ENCODE measurements at places on chromosomes 4 and X.

GRCh38 chrX:10611441-10612090 is 8.8 kb downstream of the MID1 start:
- no peak overlapping the region for H3K27ac ChIP-seq
- peaks cover 1% of the 10 kb centered on the region for H3K36me3 ChIP-seq
- H3K4me3 ChIP-seq: no peak overlapping the region
- H3K27me3 ChIP-seq: no peaks in the 10 kb centered on the region

DNA sequence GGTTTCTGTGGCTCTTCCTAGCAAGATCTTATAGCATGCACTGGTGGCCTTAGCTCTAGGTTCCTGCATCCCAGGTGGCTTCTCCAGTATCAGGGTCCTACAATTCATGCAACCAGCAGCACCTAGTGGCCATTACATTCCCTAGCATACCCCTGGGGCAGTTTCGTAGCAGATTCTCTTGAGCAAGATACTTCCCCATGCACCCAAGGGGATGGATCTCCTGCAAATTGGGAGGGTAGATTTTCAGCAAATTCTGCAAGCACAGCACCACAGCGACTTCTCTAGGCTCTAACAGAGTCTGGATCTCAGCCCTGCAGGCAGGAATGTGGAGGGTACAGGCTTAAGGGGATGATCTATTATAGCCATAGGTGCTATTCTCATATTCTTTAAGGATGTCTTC is 13.1 kb upstream of the SLC9B1 start:
- DNase-seq: no peak
- no peaks in the 10 kb centered on the region for H3K4me1 ChIP-seq
- no peaks in the 10 kb centered on the region for H3K27me3 ChIP-seq

DNA sequence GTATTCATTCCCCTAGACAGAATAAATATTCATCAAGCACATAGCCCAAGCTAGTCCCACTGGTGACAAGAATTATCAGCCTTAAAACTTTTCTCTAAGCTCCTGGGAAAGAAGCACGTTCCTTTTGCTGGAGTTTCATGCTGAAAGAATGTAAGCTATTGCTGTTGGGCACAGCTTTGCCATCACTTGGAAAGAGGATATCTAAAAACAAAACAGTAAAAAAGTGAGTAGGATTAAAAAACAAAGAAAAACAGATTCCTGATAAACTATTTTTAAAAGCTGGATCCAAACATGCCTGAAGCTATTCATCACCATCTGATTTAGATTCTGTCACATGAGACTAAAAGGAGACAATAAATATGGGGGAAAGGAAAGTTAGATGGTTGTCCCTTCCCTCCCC is 176.8 kb downstream of the SCFD2 start:
- H3K36me3 ChIP-seq: no peaks in the 10 kb centered on the region
- no peak for DNase-seq
- H3K27me3 ChIP-seq: no peaks in the 10 kb centered on the region
- H3K4me3 ChIP-seq: no peak overlapping the region

DNA sequence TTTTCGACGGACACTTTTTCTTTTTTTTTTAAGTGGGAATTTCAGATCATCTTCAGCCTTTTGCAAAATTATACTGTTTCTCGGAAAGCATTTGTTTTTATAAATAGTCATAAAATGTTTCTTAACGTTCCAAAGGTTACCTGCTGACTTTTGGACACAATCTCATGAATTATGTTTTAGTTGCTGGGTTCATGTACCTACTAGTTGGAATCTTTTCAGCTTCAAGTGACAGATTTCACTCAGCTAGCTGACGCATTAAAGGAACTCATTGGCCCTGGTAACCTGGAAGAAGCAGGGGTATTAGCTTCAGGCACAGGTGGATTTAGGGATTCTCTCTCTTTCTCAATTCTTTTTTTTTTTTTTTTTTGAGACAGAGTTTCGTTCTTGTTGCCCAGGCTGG is 66.5 kb downstream of the TMEM131L start:
- H3K27me3 ChIP-seq: no peaks in the 10 kb centered on the region
- no peak overlapping the region for H3K4me3 ChIP-seq
- no peak overlapping the region for H3K27ac ChIP-seq

DNA sequence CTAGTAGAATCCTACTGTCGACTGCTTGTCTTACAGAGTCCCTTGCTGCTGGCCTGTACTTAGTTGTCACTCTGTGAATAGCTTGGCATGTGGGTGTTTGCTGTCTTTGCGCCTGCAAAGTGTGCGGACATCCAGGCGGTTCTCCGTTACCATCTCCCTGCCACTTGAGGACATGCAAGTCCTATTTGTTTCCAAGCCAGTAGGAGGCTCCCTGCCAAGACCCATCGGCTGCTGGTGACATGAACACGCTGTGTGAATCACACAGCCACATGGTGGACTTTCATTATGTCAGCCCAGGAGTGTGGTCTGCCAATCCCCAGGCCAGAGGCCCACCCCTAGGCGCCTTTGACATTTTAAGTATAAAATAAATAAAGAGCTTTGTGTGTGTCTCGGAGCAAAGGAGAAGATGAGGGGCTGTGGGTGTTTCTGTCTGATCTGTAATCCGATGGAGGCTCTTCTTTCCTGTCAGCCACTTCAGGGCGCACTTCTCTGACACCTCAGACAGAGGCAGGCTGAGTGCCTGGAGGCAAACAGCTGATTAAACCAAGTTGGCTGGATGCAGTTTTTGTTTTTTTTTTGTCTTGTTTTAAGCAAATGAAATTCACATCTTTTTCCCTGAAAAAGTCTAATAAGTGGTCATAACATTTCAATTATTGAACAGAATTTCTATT is 51.5 kb downstream of the ALPK1 start:
- no peak for DNase-seq
- H3K27me3 ChIP-seq: peaks cover 17% of the 10 kb centered on the region
- peak overlapping the region; percentile 87 for H3K27ac ChIP-seq
- H3K4me1 ChIP-seq: no peaks in the 10 kb centered on the region
- no peaks in the 10 kb centered on the region for H3K36me3 ChIP-seq

GRCh38 chrX:72029483-72030411 is 102.0 kb downstream of the RTL5 start:
- peak overlapping the region; percentile 91 for H3K27ac ChIP-seq
- no peak for DNase-seq
- H3K4me1 ChIP-seq: peaks cover 19% of the 10 kb centered on the region
- peak overlapping the region; percentile 14 for H3K4me3 ChIP-seq
- no peaks in the 10 kb centered on the region for H3K36me3 ChIP-seq

DNA sequence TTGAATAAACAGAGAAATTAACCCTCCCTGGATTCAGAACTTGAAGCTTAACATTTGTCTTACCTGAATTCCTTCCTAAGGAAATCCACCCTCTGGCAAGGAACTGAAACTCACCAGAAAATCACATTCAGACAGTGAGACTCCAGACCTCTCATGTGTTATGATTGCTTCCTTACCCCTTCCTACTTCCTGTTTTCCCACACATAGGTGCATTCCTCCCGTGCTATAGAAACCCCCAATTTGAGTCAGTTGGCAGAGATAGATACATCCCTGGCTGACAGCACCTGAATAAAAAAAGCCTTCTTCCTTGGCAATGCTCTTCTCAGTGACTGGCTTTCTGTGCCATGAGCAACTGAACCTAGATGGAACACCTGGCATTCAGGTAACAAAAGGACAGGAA is 157.0 kb upstream of the SMIM31 start:
- H3K4me1 ChIP-seq: no peaks in the 10 kb centered on the region
- no peaks in the 10 kb centered on the region for H3K27me3 ChIP-seq
- DNase-seq: no peak
- H3K36me3 ChIP-seq: no peaks in the 10 kb centered on the region

DNA sequence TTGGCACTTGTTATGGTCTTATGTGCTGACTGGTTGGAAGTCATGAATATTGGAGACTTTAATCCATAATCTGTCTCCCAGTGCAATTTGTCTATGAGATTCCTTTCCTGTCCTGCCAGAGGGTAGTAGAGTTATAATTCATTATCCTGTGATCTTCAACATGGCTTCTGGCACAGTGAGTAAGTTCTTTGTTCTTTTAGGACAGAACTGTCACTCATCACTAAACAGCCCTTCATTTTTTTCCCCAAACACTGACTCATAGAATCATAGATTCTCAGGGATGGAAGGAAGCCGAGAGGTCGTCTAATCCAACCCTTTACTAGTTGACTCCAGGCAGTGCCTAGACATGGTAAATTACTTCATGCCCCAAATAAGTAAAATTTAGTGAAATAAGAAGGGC is 78.4 kb downstream of the LUZP4 start:
- DNase-seq: no peak
- no peaks in the 10 kb centered on the region for H3K36me3 ChIP-seq
- no peaks in the 10 kb centered on the region for H3K27me3 ChIP-seq
- no peak overlapping the region for H3K27ac ChIP-seq

DNA sequence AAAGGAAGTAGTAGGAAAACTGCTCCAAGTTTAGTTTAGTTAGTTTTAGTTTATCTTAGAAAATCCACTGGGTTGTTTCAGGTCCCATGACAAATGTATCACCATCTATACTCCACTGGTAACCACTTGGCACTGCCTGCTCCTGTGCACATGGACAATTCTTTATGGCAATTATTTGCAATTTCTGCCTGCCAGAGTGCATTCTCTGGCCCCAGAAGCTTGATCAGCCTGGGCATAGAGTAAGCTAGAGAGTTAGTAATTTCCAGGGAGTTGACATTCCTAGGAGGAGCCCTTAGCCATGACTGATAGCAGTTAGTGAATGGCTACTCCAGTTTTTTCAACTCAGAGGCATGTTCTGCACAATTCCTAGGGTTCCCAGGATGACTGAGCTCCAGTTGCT is 203.2 kb upstream of the FGF13 start:
- H3K4me3 ChIP-seq: no peak overlapping the region
- H3K36me3 ChIP-seq: no peaks in the 10 kb centered on the region
- H3K27me3 ChIP-seq: no peaks in the 10 kb centered on the region
- no peak for DNase-seq
- peaks cover 5% of the 10 kb centered on the region for H3K4me1 ChIP-seq

DNA sequence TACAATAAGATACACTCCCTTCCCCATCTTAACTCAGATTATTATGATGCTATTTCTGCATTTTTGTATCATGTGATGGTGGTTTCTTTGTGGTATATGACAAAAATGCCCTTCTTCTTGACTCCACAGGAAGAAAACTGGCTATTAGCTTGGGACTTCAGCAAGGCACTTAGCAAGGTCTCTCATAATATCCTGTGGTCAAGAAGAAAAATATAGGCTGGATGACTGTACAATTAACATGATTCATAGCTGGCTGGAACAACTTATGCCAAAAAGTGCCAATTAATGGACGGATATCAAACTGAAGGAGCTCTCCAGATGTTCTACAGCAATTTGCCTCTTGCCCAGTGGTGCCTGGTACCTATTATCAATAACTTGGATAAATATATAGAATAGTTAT is 2.3 kb upstream of the MID1IP1 start:
- H3K36me3 ChIP-seq: no peaks in the 10 kb centered on the region
- H3K4me1 ChIP-seq: peaks cover 11% of the 10 kb centered on the region
- DNase-seq: no peak
- no peak overlapping the region for H3K27ac ChIP-seq

DNA sequence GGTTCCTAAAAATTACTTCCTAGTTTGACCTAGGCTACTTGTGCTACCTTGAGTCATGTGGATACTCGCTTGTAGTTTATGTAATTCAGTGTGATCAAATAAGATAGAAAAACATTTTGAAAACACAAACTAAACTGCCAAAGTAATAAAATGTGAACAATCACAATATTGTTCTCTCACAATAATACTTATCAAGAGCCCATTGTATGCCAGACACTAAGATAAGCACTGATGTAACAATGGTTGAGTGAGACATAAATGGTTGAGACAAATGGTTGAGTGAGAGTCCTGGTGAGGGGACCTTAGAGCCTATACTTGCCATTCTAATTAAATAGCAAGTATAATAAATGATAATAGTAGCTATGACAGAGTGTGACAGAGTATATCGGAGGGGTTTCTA is 41.7 kb downstream of the RFC1 start:
- no peak overlapping the region for H3K4me3 ChIP-seq
- no peak overlapping the region for H3K27ac ChIP-seq
- peaks cover 11% of the 10 kb centered on the region for H3K4me1 ChIP-seq
- H3K27me3 ChIP-seq: no peaks in the 10 kb centered on the region
- H3K36me3 ChIP-seq: peaks cover 23% of the 10 kb centered on the region
- DNase-seq: no peak

- DNase-seq: no peak
- no peaks in the 10 kb centered on the region for H3K36me3 ChIP-seq
- H3K4me1 ChIP-seq: peaks cover 2% of the 10 kb centered on the region
- H3K27me3 ChIP-seq: no peaks in the 10 kb centered on the region
Measured at GRCh38 chr4:83498187-83498586, 13.3 kb upstream of the ABRAXAS1 start.

DNA sequence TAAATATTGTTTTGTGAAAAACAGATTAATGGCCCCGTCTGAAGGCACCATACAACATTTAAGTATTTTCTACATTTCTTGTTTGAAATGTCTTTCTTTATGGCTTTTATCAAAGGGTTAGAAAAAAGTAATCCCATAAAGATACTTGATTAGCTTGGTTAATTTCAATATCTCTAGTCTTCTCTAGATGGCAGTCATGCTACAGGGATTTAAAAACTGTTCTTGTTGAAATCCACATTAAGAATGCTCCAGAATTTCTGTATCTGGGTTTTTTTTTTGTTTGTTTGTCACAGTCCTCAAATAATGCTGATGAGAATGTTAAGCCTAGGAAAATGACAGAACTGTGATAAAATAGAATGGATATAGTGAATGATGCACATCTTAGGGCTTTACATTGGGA is 109.0 kb upstream of the AADAT start:
- no peaks in the 10 kb centered on the region for H3K27me3 ChIP-seq
- H3K4me3 ChIP-seq: no peak overlapping the region
- no peaks in the 10 kb centered on the region for H3K36me3 ChIP-seq
- no peak for DNase-seq

- peaks cover 12% of the 10 kb centered on the region for H3K36me3 ChIP-seq
- H3K27ac ChIP-seq: no peak overlapping the region
- H3K4me3 ChIP-seq: no peak overlapping the region
- no peak for DNase-seq
- H3K27me3 ChIP-seq: no peaks in the 10 kb centered on the region
Measured at GRCh38 chrX:7076245-7076661, 71.3 kb upstream of the STS start.

DNA sequence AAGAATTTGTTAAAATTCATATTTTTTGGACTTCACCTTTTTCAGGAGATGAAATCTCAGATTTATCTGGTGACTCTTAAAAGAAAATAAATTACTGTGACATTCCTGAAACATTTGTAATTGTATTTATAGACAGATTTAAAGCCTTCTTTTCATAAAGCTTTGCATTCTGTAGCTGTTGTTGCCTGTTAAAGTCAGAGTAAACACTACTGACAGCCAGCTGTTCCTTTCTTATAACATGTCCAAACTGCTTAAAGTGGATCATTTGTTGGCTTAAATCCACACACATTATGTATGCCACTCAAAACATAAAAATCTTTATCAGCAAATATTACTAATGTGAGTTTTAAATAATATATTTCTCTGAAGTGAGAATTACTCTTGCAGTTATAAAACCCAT is 157.5 kb downstream of the TECRL start:
- no peak overlapping the region for H3K4me3 ChIP-seq
- H3K27ac ChIP-seq: no peak overlapping the region
- H3K4me1 ChIP-seq: no peaks in the 10 kb centered on the region
- no peaks in the 10 kb centered on the region for H3K36me3 ChIP-seq
- no peaks in the 10 kb centered on the region for H3K27me3 ChIP-seq
- DNase-seq: no peak

- no peak overlapping the region for H3K4me3 ChIP-seq
- H3K27me3 ChIP-seq: no peaks in the 10 kb centered on the region
- DNase-seq: no peak
Measured at GRCh38 chr4:45036677-45037076, 310.3 kb upstream of the GNPDA2 start.

- H3K27ac ChIP-seq: no peak overlapping the region
- H3K4me3 ChIP-seq: no peak overlapping the region
- no peaks in the 10 kb centered on the region for H3K4me1 ChIP-seq
- no peaks in the 10 kb centered on the region for H3K36me3 ChIP-seq
- no peaks in the 10 kb centered on the region for H3K27me3 ChIP-seq
- DNase-seq: no peak
Measured at GRCh38 chrX:123223859-123224258, 39.8 kb downstream of the GRIA3 start.

All from progenitor cell of endocrine pancreas (in vitro differentiated cells).